Osteoblast (primary cell): ENCODE measurements at places on chromosomes 5 and 9.

- no peak for DNase-seq
Observed at GRCh38 chr5:143110591-143110990, 292.9 kb downstream of the NR3C1 start.

- no peak for DNase-seq
Observed at GRCh38 chr5:125357660-125358059, 611.2 kb upstream of the ZNF608 start.

GRCh38 chr5:142358648-142359047 is 33.8 kb upstream of the SPRY4 start:
- no peak for DNase-seq

DNA sequence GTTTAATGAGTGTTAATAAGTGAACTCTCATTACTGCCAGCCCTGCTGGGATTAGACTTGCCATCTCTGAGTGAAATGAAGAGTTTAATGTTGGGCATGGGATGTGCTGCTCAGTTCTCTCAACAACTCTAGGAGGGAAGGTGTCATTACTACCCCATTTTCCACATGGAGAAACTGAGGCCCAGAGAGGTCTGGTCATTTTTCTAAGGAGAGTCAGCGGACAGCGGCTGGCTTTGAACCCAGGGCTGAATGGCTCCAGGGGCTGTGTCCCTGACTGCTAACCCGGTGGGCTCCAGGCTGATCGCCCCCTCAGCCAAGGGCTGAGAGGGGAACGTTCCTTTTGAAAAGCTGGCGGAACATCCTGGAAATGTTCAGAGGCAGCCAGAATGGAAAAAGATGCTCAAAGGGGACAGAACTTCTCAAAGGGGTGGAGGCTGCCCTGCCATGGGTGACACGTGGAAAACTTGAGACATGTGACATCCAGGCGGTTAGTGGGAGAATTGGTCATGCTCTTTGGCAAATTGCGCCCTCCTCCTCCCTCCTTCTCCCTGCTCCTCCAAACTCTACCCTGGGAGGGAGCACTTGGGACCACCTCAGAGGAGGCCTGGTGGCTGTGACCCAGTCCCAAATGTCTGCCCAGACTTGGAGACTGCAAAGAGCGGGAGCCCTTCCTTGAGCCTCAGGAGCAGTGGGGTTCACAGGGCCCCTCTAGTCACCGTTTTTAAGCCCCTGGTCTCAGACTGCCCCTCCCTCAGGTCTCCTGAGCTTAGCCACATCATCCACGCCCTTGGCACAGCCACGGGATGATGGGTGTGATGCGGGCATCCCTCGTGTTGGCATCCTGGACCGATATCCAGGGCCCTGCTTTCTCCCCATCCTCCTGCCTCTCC is 28.7 kb downstream of the DNM1 start:
- no peak for DNase-seq

- no peak for DNase-seq
Observed at GRCh38 chr9:136529516-136530460, 16.1 kb downstream of the NOTCH1 start.

DNA sequence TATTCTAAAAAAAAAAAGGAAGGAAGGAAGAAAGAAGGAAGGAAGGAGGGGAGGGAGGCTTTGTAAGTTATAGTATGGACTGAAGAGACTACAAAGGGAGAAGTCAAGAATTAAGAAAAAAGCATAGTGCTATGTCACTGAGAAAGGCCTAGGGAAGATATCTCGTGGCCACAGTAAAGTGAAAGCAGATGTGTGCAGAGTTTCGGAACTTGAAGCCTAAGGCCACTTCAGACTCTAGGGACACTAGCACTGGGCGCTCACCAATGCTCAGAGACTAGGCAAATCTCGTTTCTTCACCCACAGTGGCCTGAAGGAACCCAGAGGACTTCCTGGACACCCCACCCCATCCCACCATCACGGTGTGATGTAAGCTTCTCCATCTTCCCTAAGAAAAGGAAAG is 181.4 kb upstream of the TRPM3 start:
- DNase-seq = peak; percentile 50

- no peak for DNase-seq
Observed at GRCh38 chr9:4970970-4971641, 14.0 kb upstream of the JAK2 start.

DNA sequence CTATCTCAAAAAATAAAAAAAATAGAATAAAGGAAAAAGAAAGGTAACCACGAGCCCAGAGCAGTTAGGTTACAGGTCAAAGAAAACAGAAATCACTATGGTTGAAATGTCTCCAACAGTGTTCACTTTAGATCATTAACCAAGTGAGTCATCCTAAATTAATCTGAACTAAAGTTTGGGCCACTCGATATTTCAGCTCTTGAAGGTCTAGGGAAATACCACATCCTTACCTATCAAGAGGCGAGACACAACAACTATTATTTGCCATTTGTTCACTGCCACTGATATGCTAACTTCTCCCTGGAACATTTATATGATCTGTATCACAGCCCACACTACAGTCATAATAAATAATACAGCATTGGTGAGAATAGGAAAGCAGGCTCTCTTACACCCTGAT is 111.3 kb upstream of the NR5A1 start:
- no peak for DNase-seq

GRCh38 chr5:28505121-28505520 is 1466.7 kb upstream of the CDH9 start:
- no peak for DNase-seq

DNA sequence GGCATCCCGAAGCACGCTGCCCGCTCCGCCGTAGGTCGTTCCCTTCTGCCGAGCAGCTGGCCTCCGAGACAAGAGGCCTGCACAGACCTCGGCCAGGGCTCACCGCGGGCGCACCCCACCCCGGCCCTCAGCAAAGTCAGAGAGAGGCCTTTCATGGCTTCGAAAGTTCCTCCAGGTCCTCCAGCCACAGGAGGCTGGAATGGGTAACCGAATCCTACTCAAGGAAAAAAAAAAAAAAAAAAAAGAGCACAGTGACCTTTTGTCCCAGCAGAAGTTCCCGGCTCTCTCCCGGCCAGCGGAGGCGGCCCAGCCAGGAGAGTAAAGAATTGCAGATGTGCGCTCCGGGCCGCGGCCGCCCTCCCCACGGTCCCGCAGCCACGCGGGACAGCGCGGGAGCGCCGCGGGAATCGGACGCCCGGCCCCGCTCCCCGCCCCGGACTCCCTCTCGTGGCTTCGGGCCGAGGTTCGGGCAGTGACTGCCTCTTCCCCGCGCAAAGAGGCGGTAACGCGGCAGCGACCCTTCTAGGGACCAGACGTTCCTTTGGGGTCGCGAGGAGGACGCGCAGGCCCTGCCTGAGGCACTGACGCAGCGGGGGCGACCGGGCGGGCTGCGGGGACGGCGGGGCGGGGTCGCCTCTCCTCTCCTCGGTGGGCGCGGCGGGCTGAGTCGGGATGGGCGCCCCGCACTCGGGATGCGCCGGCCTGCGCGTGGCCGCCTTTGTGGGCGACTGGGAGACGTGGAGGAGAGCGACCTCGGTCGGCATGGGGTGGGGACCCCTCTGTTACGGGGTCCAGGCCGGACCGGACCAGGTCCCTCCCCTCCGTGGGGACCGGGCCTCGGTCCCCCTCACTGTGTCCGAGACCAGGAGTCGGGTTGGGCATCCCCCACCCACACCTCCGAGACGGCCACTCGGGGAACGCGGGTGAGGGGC is 754 bp downstream of the GFPT2 start:
- DNase-seq = peak; percentile 95

- no peak for DNase-seq
Observed at GRCh38 chr5:54243483-54244080, 66.8 kb downstream of the ARL15 start.

DNA sequence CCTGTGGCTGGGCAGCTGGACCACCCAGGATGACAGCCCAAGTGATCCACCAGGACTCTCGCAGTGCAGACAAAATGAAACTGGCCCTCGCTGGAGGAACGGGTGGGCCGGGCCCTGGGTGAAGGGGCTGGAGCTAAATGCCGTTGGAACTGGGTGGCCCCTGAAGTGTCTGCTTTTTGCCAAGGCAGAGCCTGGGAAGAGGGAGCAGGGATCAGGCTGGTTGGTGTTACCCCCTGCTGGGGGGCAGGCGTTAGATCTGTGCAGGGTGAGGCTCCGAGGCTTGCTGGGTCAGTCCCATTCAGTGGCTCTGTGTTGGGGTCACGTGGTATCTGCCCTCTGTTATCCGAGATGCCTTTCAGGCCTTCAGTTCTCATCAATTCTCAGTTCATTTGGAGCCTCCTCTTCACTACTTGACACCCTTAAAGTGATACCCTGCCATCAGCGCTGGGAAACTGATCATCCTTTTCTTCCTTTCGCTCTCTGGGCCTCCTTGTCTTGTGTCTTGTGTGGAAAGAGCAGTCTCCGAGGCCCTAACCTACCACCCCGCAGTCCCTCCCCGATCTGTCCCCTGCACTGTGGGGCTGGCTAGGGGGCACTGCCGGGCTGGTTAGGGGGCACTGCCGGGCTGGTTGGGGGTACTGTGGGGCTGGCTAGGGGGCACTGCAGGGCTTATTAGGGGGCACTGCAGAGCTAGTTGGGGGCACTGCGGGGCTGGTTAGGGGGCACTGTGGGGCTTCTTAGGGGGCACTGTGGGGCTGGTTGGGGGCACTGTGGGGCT is 37.3 kb downstream of the COL5A1 start:
- DNase-seq = peak; percentile 56

GRCh38 chr5:111486055-111486454 is 26.3 kb downstream of the STARD4 start:
- DNase-seq = peak; percentile 37

- DNase-seq = no peak
Observed at GRCh38 chr5:139881143-139881733, 85.6 kb downstream of the PSD2 start.

- no peak for DNase-seq
Observed at GRCh38 chr9:90124961-90125360, 517.7 kb downstream of the DIRAS2 start.

DNA sequence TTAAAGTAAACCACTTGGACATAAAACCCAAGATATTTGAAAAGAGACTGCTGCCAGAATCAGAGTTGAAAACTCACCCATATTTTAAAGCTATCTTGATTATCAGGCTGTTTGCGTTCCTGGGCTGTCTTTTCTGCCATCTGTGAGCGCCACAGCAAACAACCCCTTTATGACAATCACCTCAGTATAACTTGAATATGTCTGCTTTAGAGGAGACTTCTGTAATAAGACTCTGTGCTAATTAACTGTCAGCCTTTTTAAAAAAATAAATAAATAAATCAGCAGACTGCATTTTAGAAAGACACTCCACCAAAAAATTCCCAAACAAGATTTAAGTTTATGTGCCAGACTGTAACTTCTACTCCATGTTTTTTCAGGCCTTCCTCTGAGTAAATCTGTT is 375.7 kb upstream of the CCNH start:
- no peak for DNase-seq

- DNase-seq = no peak
Observed at GRCh38 chr5:78004559-78004958, 228.4 kb upstream of the TBCA start.

DNA sequence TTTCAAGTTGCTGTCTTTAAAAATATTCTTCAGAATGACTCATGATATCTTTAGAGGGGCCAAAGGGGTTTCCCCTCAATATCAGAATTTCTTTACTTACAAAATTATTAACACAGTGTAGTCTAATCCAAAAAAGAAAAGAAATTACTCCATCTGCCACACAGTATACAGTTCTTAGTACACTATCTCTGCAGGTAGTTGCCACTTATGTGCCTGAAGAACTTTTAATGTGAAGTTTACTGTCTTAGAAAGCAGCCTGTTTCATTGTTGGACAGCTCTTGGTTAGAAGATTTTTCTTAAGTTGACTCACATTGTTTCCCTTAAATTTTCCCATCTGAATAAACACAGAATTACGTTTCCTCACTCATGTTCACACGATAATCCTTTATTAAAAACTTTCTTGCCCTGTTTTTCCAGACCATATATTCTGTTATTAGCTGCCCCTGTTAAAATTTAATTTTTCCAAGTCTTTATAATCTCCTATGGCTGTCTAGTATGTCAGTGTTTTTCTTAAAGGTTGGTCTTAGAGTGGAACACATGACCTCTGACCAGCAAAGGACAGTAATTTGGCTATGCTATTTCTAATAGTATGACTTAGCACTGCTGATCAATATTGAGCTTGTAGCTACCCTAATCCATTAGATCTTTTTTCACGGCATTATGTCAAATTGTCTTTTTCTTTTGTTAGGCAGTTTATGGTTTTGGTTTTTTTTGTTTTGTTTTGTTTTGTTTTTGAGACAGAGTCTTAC is 21.8 kb upstream of the FKTN start:
- DNase-seq = no peak

DNA sequence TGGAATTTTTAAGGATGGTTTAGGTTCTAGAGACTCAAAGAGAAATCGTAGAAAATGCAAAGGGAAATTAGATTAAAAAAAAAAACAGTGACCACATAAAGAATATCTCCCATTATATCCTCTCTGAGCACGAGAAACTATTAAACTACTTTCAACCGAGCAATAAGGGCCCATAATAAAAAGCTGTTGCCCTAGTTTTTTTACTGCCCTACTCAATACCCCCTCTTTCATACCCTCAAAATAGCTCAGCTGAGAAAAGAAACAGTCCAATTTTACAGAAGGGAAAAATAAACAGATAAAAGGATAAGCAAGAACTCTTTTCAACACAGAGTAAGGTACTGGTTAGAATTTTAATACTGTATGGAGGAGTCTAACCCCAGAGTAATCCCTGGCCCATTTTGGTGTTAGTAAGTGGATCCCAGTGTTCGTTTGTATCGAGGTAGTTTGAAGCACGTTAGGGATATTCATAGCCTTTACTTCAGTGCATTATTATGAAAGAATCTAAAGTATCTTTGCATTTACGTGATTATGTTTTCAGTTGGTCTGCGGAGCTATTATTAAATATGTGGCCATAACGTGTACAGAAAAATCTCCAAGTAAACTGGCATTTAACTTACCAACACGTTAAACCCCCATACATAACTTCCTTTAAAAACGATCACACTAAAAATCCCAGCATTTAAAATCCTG is 980 bp upstream of the RHOBTB3 start:
- DNase-seq = no peak

- DNase-seq = no peak
Observed at GRCh38 chr9:91040371-91041215, 239.0 kb downstream of the SYK start.

DNA sequence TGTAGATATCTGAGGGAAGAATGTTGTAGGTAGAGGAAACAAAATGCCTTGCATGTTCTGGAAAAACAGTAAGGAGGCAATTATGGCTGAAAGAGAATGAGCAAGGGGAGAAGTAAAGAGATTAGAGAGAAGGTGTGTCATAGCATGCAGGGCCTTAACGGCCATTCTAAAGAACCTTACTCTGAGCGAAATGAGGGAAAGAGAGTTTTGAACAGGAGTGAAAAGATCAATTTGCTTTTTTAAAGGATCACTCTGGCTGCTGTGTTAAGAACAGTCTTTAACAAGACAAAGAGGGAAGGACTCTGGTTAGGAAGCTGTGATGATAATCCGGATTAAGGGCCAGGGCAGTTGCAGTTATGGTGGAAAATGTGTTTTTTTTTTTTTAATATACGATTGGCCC is 22.6 kb downstream of the PTBP3 start:
- peak; percentile 46 for DNase-seq

GRCh38 chr9:129170229-129170628 is 7.8 kb downstream of the IER5L start:
- DNase-seq = peak; percentile 72

GRCh38 chr9:127980060-127980705 is 606 bp downstream of the EEIG1 start:
- peak; percentile 87 for DNase-seq
